H1 (cell line): ENCODE measurements at places on chromosomes 7 and 10. TPM values are rescaled to one million over a fixed set of nuclear protein-coding genes. Genes with fewer than 3 reads are reported as not detected.

- no peak overlapping the region for H3K4me3 ChIP-seq
- H3K27me3 ChIP-seq = no peaks in the 10 kb centered on the region
- no peaks in the 10 kb centered on the region for H3K4me1 ChIP-seq
- no peaks in the 10 kb centered on the region for H3K36me3 ChIP-seq
- no peak for DNase-seq
Measured at GRCh38 chr10:12594448-12594944, 245.1 kb downstream of the CAMK1D start.

DNA sequence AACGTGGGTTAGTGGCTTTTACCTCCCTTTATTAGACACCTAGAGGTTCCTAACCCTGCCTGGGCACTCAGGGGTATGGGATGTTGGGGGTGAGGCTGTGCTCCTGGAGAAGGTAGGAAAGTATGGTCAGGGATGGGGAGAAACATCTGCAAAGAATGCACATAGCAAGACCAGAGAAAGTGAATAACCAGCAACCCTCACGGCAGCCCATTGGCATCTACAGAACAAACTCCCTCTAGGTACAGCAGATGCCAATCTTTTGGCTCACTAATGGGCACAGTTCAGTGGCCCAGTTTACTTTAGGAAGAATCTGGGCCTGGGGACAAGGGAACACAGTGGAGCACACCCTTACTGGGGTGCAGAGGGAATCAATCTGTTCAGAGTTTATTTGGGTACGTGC, 143.9 kb downstream of the JAZF1 start:
- H3K4me3 ChIP-seq = no peak overlapping the region
- no peak for DNase-seq
- no peaks in the 10 kb centered on the region for H3K27me3 ChIP-seq
- no peak overlapping the region for H3K27ac ChIP-seq

The WDR37 gene
- total RNA-seq = 10.5 and 12.0 TPM in 2 replicates

The MYOZ1 gene
- 2.6 and 2.7 TPM in 2 replicates for total RNA-seq

The MKI67 gene
- 83.3 and 85.1 TPM in 2 replicates for total RNA-seq
